Fibroblast of lung (primary cell): ENCODE measurements at places on chromosomes 6 and 20.

DNA sequence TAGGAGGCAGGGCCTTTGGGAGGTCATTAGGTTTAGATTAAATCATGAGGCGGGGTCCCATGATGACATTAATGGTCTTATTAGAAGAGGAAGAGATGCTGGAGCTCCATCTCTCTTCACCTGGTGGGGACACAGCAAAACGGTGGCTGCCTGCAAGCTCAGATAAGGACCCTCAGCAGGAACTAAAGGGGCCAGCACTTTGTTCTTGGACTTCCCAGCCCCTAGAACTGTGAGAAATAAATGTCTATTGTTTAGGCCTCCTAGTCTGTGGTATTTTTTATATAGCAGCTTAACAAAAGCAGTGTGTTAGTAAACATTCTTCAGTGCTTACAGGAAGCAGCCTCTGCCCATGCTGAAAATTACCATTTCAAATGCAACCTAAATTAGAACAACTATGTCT lies 157.6 kb downstream of the FOXA2 start:
- DNase-seq = no peak

DNA sequence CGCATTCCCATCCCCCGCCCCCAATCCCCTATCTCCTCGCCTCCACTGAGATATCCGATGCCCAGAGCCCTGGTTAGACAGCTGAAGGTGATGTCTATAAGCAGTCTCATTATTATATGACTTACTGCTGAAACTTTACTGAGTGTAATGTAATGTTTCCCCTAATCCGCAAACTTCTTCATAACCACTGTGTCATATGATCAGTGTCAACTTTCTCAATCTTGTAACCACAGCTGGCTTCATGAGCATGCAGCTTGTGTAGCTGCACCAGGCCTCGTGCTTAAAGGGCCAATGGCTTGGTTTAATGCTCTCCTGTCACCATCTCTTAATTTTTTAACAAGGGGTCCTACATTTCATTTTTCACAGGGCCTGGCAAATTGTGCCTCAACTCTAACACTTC lies 8.1 kb downstream of the ASIP start:
- peak; percentile 47 for DNase-seq

DNA sequence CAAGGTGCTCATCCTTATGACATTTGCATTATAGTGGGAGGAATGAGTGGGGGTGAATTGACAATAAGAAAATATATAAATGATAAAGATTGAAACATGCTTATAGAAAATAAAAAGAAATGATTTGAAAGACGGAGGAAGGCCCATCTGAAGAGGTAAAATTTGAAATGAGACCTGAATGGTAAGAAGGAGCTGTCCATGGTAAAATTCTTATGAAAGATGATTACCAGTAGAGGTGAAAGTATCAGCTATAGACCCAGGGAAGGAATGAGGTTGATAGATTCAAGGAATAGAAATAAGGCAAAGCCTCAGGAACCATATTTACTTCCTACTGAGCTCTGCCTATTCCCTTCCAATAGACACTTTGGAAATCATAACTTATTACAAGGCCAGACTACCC lies 149.7 kb downstream of the HTR1B start:
- DNase-seq = no peak

DNA sequence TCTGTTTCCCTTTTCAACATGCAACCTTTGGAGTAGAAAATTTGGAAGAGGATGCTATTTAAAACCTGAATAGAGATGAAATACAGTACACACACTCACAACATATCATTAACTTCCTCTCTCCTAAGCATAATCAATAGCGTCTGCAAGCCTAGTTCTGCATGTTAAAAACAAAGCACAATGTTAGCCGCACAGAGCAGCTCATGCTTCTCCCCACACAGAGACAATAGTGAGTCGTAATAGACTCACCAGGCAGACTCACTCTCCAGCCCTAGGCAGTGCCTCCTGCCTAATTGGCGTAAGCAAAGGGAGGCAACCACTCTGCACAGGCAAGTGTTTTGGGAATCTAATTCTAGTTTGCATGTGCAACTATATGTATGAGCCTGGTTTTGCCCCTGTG lies 45.8 kb upstream of the ARID1B start:
- peak; percentile 16 for DNase-seq

- no peak for DNase-seq
Observed at GRCh38 chr20:51091406-51092195, 68.7 kb upstream of the KCNG1 start.

DNA sequence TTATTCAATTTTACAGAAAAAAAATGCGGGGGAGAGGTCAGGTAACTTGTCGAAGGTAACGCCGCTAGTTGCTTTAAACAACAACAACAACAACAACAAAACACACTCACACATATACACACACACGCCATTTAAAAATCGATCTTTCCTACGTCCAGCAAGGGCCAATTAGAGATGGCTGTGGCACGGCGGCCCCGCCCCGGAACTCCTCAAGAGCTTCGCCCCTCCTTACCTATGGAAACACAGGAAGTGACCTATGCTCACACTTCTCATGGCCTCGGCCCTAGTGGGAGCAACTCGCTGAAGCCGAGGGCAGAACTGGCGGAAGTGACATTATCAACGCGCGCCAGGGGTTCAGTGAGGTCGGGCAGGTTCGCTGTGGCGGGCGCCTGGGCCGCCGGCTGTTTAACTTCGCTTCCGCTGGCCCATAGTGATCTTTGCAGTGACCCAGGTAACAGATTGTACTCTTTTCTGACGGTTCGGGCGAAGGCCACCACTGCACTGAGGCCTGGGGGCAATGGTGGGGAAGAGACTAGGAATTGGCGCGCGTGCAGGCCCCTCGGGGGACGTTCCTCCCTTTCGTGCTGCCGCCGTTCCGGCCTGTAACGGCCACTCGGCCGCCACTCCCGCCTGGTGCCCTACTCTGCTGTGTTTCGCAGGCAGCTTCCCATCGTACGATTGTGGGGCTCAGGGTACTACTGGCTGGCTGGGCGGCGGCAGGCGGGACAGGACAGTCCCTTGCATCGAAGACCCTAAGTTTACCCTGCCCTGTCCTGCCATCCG lies at the start of gene TBP:
Gene TBP, plus strand, starts transcription at position 357 of the 783 bp plus-strand sequence. CDS start 2,661 bp downstream, outside the sequence.
- DNase-seq = peak; percentile 99

GRCh38 chr6:106637717-106638341 lies 8.5 kb downstream of the QRSL1 start:
- DNase-seq = no peak

DNA sequence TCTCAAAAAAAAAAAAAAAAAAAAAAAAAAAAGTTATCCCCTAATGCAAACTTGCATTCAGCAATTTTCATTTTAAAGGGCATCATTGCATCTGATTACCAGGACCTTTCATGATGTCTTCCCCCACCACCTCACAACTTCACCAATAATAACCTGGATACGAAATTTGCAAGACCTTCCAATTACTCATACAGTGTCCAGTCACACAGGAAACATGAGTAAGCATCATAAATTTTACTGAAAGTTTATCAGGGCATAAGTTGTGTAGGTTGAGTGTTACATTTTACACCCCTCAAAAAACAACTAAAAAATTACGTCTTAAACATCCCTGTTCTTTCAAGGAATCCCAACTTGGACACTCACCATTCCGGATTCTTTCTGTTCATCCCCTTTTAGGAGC lies 79.1 kb upstream of the ANKEF1 start:
- DNase-seq = no peak

- DNase-seq = peak; percentile 11
Observed at GRCh38 chr6:43308101-43308989, at the start of gene CRIP3. Gene CRIP3 (minus strand): TSS chr6:43308826. CDS start chr6:43308792, 34 bp downstream.

- no peak for DNase-seq
Observed at GRCh38 chr6:129248946-129249345, 366.0 kb downstream of the LAMA2 start.

DNA sequence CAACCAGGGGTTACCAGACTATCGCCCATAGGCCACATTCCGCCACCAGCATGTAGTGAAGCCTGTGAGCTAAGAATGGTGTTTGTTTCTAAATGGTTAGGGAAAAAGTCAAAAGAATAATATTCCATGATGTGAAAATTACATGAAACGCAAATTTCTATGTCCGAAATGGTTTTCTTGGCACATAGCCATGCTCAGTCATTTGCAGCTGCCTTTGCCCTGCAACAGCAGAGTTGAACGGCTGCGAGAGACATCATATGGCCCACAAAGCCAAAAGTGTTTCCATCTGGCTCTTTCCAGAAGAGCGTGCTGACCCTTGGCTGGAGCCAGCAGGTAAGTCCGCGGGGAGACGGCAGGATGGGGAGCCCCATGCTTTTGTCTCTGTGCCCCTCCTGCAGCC lies 60.7 kb downstream of the FAM120B start:
- DNase-seq = no peak

DNA sequence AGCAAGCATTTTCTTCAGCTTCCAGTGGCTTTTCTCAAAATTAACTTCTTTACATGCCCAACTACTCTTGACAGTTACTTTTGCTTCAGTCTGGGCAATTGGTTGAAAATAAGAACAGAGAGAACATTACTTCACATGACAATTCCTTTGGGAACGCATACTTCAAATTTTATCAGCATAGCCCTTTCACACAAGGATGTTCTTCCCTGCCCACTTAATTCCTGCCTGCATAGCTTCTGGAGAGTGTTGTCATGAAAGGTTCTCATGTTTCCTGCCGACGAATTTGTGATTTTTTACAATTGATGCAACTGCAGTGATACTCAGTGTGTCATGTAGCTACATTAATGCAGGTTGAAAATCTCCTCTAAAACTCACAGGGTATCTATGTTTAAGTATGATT lies 22.0 kb upstream of the SNRNP48 start:
- DNase-seq = peak; percentile 47

GRCh38 chr20:21516180-21516567 lies 2.3 kb upstream of the NKX2-2 start:
- no peak for DNase-seq

DNA sequence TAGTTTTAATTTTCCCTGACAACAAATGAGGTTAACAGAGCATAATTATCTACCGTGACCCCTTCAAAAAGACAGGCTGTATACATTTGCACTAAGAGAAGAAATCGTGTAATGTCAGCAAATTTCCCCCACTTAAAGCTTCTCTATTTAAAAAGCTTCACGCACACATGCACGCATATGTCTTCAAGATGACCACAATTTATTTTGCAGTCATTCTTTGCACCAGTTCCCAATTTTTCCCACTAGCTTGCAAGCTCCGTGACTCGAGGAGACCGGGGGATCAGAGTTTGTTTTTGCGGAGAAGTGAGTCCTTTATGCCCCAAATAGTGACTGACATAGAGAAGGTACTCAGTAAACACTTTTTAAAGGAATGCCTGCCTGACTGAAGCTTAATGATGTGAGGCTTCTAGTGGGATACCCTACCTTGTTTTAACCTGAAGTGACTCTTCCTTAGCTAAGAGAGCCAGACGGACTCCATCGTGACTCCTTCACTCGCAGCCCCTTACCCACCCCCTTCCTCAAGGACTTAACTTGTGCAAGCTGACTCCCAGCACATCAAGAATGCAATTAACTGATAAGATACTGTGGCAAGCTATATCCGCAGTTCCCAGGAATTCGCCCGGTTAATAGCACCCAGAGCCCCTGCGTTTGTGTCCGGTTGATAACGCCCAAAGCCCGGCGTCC lies 9.3 kb upstream of the NQO2 start:
- DNase-seq = peak; percentile 50

DNA sequence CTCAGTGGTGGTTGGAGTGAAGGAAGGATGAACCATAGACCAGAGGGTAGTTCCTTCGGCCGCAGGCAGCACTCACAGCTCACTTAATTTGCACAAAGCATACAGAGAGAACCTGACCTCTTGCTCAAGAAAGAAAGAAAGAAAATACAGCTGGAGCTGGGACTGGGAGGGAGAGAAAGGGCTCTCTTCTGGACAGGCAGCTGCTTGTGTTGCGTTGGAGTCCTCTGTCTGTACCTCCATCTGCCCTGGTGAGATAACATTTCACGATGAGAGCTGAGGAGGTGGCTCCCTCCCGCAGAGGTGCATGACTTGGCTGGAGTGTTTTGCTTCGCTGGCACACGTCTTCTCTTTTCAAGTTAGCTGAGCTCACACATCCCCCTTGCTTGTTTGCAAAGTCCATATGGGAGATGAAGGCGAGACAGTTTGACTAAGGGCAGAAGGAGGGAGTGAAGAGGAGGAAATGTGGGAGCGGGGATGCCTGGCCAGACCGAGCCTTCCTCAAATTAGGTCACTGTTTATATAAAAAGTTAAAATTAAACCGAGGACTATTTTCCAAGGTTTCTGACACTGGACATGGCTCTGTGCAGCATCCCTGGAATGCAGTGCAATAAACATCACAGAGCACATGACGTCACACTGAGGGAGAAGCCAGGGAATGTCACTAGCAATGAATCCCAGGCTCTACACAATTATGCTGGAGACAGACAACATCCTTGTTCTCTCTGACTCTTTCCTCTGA lies 359.4 kb downstream of the CD83 start:
- DNase-seq = peak; percentile 98

GRCh38 chr6:87282743-87283142 lies 39.6 kb upstream of the SMIM8 start:
- DNase-seq = no peak

GRCh38 chr6:167426084-167426483 lies 101.2 kb downstream of the TTLL2 start:
- DNase-seq = no peak

DNA sequence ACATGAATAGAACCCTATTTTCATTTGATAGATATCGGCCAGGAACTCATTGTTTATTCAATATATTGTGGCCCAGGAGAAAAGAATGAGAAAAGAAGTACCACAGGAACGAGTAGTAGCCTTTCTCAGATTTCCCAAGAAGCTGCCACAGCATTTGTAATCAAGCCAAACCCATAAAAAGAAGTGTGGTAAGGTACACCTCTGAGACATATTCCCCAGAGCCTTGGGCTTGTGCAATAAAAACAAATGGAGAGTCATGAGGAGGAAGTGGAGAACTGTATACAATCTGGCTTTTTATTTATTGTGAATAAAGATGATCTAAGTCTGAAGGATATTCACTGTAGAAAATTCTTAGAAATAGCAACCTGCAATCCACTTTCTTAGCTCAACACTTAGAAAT lies 36.7 kb downstream of the KIF6 start:
- DNase-seq = peak; percentile 76

DNA sequence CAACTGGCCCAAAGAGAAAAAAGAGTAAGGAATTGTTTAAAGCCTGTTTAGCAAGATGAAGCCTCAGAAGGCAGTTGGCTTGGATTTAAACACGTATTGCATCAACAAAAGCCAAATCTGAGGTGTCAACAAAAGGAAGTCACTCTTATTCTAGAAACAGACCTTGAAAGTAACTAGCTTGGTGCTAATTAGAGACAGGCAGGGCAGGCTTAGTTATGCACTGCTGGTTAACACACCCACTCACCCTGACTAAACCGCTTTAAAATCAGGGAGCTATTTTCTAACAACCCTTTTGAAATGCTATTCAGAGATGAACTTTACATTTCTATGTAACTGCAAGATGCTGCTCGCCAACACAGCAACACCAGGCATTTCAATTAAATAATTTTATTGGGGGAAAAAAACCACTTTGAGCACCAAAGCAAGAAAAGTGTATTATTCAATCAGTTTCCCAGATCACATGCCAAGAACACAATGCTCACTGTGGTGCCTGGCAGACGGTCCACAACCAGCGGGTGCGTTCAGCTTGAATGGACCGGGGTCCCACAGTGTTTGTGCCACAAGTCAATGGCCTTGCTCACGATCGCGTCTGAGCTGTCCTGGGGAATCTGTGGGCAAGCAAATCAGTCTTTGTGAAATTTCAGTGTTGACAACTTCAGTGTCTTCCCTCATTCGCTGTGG lies 23.6 kb downstream of the TBC1D7 start:
- no peak for DNase-seq

- no peak for DNase-seq
Observed at GRCh38 chr6:154476494-154476893, 34.0 kb downstream of the CNKSR3 start.
